ENCODE measurements at places on chromosomes 2 and 18.
A peak's percentile ranks its signal among the peaks of the same experiment; 100 is the strongest.

DNA sequence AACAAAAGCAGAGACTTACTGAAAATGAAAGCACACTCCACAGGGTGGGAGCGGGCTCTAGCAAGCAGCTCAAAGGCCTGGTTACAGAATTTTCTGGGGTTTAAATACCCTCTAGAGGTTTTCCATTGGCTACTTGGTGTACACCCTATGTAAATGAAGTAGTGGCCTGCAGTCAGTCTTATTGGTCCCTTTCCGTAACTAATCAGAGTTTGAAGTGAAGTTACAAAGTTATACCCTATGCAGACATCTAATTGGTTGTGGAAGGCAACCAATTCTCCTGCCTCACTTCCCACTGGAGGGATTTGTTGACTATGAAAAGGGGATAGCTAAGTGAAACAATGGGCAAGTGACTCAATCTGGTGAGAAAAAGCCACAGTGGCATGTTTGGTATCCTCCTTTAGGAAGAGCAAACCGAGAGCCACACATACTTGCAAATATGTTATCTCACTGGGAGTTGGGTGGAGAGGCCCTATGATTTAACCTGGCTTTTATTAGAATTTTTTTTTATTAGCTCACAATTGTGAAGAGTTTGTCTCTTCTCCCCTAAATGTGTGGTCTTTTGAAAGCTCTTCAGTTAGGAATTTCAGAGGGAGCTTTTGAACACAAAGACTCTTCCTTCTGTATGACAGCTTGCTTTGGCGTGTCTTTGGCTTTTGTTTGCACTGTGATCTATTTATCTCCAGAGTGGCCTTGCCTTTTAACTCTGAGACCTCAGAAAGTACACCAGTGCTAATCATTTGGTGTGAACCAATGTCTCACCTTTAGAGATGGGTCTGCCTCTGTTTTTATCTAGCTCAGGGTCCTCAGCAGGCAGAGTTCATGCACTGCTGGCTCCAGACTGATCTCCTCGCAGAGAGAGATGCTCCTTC is 69.6 kb downstream of the MAP4K4 start:
- no peak for DNase-seq

DNA sequence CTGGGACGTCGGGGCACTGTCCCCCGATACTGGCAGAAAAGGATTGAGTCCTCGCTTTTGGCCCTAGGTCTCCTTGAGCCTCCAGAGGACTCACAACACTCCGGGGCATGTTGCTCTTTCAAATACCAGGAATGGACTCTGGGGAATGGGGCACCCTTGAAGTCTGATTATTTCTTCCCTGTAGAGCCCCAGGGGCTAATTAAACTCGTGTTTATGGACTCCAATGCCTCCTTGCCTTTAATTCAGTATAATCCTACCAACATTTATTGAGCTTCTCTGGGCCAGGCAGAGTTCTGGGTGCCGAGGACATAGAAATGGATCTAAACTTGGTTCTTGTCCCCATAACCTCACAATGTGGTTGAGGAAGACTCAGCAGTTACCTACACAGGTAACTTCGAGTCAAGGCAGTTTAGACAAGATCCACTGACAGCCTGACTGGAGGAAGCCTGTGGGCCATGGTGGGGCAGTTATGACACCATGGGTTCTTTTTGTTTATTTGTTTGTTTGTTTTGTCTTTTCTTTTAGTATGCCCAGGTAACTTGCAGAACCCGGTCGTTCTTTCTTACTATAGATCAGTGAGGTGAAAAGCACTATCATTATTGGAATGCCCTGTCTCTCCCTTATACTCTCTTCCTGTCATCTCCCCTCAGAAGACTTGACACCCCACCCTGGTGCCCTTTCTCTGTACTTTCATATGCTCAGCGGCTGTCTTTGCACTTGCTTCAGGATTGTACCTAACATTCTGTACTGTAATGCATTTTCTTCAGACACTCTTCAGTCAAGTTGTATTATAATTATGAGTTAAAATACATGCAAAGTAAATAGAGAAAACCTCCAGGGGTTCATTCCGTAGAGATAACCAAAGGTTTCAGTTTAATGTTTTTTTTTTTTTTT is 3.2 kb downstream of the CFLAR start:
- no peak for DNase-seq

DNA sequence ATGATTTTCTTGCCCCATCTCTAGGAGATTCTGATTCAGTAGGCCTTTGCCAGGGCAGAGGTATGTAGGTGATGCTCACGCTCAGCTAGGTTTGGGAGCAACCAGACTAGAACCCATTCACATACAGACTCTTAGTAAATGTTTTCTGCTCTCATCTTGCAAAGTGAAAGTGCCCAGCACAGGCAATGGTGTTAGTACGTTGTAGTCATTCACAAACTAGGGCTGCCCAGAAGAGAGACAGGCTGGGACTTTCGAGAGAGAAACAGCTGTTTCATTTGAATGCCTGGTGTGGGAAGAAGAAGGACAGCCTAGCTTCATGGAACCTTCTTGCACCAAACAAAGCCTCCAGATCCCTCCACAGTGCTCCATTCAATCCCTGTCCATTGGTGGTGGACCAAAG is 19.4 kb downstream of the DDX18 start:
- DNase-seq, result no peak

- no peak for DNase-seq
Measured at GRCh38 chr18:65937180-65937579, 186.4 kb downstream of the CDH7 start.

DNA sequence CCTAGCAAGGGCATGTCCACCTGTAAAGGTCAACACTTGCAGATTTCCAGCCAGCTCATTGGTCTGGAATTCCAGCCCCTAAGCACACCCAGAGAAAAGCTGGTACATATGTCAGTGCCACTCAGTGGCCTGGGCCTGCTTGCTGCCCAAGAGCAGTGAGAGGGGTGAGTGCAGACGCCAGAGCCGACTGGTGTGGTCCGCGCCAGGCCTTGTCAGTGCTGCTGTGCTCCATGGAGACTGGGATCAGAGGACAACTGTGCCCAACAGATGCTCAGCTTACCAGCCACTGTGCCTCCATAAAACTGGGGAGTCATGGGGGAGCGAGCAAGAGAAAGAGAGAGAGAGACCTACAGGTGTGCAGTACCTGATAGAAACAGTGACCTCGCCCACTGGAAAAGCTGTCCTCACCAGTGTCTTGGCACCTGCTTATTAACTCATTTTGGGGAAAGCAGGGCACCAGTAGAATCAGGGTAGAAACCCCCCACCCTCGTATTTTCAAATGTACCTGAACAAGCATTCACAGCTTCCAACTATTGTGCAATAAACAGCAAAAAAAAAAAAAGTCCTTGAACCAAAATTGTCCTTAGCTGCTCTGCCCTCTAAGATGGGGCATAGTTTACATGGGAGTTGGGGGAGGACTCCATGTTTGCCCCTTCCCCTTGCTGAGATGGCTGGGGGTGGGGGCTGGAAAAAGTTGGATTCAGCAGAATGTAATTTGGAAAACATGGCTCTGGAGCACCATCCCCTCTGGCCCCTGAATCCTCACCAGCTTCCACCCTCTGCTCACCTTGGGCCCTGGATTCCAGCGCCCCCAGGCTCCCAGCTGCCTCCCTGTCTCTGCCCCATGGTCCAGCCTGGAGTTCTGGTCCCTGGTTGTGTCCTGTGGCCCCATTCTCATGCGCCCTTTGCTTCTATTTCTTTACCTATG is 1.4 kb upstream of the SP140L start:
- no peak for DNase-seq

DNA sequence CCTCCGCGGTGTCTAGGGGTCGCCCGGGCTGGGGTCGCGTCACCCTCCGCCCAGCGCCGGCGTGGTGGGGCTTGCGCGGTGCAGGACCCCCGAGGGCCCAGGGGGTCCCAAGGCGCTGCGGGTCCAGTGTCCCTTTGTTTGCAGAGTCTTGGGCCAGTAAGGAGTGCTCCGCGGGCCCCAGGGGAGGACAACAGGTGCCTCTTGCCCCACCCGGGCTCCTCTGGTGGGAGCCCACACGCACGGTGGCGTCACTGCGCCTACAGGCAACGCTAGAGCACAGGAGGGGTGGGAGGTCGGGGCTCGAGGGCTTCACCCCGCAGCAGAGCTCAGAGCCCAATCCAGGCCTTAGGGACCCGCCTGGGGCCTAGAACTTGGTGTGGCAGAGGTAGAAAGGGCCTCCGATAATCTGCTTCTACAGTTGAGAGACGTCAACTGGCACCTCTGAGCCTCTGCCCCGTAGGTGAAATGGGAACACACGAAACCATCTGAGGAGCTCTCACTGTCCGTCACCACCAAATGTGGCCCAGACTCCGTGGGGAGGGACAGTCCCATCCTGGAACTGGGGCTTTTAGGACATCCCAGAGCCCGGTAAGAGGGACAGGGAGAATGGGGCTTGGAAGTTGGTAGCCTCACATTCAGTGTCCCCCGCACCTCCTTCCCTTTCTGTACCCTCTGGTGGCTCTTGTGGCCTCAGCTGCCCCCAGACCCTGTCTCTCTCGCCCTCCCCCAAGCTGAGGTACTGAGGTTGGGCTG is 1.4 kb downstream of the ARID5A start:
- peak; percentile 36 for DNase-seq

DNA sequence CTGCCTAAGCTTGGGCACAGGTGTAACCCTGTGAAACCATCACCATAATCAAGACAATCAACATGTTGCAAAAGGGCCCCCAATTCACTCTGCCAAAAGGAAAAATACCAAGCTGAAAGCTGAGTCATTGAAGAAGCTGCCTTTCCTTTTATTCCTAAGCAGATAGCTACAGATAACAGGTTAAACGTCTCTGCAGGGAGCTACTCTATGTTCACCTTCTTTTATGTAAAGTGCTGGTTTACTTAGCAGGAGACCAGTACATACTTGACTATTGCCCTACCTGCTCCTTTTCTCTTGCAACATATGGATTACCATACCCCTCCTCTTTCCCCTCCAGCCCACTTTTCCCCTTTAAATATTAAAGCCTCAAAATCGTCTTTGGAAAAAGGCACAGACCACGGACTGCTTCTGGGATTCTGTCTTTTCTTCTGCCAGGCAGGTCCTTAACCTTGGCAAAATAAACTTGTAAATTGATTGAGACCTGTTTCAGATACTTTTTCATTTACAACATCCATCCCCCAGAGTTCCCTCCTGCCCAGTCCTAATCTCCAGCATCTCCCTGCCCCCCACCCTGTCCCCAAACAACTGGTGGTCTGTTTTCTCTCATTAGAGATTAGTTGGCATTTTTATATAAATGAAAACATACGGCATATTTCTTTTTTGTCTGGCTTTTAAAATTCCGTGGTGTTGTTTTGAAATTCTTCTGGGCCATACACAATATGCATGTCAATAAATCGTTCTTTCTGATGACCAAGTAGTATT is 37.8 kb upstream of the LDLRAD4 start:
- no peak for DNase-seq

GRCh38 chr2:11680901-11681721 is 11.1 kb upstream of the NTSR2 start:
- no peak for DNase-seq

DNA sequence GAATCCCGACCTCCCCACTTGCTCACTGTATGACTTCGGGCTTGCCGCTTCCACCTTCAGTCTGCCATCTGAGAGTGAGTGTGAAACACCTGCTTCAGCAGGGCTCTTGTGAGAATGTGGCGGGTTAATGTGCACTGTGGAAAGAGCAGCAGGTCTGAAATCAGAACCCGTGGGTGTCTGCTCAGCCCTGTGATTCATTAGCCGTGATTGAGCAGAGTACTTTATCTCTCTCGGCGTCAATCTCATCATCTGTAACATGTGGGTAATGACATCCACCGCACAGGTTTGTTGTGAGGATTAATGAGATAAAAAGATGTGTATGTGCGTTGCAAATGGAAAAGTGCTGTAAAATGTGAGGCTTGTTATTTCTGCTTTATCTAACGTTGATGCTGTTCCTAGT is 128.6 kb downstream of the LRATD1 start:
- DNase-seq, result no peak

DNA sequence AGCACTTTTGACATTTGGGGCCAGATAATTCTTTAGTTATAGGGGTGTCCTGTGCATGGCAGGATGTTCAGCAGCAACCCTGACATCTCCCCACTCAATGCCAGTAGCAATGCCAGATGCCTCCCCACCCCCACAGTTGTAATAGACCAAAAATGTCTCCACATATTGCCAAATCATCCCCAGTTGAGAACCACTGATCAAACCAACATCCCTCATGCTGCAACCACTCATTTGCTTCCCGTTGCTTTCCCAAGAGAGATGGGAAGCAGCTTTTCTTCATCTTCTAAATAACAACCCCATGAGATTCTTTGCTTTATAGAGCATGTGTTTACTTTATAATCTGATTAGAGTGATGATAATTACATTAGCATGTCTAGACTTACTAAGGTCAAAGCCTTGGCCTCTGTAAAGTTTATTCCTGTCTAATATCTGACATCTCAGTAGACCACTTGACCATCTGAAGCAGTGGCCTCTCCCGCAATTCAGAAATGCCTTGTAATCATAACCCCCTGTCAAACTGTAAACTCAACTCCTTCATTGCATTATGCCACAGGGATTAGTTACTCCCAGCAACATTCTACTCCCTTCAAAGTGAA is 28.7 kb upstream of the C1D start:
- no peak for DNase-seq

GRCh38 chr18:12287684-12288402 is 20.2 kb upstream of the TUBB6 start:
- DNase-seq, result no peak

DNA sequence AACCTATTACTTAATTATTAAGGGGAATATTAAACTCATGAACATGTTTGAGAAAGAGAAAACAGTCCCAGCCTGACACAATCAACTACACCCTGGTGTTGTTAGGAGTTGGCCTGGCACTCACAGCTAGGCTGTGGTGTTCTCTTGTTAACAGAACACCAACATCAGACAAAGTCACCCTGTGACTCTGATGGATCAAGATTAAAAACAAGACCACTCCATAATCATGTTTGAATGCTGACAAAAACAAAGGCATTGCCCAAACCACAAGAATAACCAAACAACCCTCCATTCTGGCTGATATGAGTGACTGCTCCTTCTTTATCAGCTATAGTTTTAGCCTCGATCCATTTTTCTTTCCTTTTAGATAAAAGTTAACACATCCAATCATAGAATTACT is 3.0 kb downstream of the BOLL start:
- DNase-seq, result no peak

GRCh38 chr2:187874786-187875185 is 320.6 kb upstream of the TFPI start:
- no peak for DNase-seq

DNA sequence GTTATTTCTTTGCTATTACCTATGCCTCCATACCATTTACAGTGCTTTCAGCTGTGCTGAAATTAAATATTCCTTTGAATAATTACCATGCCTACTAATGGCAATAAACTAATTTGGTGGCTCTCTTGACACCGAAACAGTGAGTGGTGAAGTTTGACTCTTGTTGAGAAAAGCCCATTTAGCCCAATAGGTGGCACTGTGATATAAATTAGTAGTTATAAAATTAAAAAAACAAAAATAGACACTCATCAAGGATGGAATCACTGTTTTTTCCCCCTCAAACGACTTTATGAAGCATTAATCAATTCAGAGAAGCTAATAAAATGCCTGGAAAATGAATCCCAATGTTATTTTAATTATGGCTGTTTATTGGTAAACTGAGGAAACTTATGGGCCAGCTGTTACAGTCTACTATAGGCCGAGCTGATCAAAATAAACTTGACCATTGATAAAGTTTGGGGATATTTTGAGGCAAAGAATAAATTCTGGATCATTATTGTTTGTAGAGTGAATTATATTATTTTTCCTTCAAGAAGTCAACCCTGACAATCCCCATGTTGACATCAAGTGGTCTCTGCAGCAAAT is 339.6 kb downstream of the TRIB2 start:
- DNase-seq, result no peak

Measured in activated CD8-positive, alpha-beta memory T cell treated with anti-CD3 and anti-CD28 coated beads for 4 hours (primary cell).